ENCODE measurements at places on chromosomes 11 and 22.

- no peak for DNase-seq
Measured at GRCh38 chr11:22449441-22449840, 111.3 kb downstream of the SLC17A6 start.

GRCh38 chr22:42993651-42994275 is 21.2 kb downstream of the PACSIN2 start:
- no peak for DNase-seq

GRCh38 chr22:40193429-40194421 is 16.0 kb downstream of the TNRC6B start:
- no peak for DNase-seq

- DNase-seq = no peak
Measured at GRCh38 chr22:37119872-37120271, 10.4 kb upstream of the TMPRSS6 start.

DNA sequence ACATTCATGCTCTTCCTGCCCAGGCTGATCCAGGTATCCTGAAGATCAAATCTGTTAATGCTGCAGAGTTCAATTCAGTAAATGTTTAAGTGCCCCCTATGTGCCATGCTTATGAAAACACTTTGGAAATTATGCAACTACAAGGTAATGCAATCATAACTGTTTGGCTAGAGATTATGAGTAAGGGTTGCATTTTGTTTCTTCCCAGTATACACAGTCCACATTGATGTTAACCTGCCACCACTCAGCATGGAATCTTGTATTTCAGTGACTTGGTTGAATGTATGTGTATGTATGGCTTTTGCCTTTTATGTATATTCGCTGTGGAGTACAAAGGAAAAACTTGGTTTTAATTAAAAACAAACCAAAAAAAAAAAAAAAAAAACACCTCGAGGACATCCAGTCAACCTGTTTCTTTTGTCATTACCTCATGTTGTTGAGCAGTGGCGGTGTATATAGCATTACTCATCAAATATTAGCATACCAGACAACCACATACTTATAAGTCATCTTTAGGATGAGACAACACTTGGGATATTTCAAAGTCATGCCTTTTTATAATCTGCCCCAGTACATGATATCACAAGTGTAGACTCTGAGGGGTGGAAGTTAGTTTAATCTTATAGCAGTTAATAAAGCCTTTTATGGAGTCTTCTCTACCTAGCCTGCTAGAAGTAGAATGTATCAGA is 86.1 kb upstream of the HORMAD2 start:
- DNase-seq = no peak

DNA sequence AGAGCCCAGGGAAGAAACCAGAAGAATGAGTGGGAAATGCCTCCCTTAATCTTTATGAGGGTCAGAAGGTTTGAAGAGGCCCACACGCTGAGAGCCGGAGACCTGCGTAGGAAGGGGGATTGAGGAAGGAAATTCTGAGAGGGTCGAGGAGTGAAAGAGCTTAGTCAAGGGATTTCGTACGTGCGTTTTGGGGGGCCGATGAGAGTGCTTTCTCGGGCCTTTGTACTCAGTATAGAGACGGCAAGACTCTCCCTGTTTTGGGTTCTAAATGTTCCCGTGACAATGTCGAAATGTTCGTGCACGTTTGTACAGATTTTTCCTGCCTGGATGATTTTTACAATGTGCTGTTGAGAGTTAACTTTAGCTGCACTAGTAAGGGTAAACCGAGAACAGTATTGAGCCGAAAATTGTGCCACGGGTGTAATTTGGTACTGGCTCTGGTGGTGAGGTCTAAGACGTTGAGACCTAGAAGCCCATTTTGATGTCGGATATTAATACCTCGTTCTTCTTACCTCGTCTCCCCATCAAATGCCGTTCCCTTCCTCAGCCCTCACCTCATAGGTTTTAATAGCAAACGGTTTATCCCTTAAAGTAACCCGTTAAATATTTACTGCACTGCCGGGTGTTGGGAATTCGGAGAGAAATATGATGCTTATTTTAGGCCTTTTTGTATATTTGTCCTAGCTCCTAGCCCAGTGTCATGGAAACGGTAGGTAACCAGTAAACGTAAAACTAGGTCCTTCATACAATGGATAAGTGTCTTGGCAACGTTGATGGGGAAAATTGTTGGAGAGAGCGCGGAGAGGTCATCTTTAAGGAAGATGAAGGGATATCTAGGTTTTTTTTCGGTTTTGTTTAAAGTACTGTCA is 734 bp downstream of the C11orf58 start:
- DNase-seq = no peak

- DNase-seq = no peak
Measured at GRCh38 chr11:103585911-103586310, 450.5 kb upstream of the DDI1 start.

All from stimulated activated CD4-positive, alpha-beta T cell treated with anti-CD3 and anti-CD28 coated beads, TNF-alpha, amount 100 ng/mL, for 24 hours (primary cell).